GM13976 (cell line): ENCODE measurements at places on chromosomes 5 and 9.
A peak's percentile ranks its signal among the peaks of the same experiment; 100 is the strongest.

GRCh38 chr9:132411091-132411508, 1.1 kb downstream of the CFAP77 start:
- peak; percentile 78 for DNase-seq

DNA sequence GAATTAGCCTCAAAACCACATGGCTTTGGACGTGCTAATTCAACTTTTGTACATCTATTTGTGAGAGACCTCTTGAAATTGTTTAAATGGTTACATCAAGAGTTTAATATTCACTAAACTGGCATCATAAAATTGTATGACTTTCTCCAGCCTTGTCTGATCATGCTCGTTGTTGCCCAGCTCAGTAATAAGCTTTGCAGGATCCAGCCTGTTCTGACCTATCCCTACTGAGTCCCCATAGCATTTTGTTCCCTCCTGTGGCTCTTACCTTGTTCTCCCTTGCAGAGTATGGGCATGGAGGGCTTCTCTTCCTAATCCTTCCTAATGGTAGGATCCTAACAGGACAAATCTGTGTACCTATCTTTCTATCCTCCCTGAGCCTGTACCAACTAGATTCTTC, 6.3 kb downstream of the EXOSC3 start:
- no peak for DNase-seq

DNA sequence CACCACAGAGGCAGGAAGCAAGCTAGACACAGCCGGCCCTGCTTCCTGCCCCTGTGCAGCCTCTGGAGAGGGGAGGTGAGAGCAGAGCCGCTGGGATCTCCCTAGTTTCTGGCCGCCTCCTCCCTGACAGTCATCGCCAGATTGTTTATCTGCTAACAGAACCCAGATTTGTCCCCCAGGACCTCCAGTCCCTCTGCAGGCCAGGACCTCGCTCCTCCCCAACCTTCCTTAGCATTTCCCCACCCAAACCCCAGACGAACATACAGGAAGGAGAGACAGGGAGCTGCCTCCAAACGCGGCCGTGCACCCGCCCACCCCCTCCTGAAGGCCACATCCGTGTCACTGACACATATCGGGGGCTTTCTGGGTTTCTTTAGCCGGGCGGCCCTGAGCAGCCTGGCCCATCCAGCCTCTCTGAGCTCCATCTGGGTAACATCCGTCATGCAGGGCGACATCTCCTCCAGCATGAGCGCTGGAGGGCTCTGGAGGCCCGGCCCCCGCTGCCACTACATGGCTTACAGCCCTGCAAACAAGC, 47.5 kb downstream of the DBH start:
- DNase-seq = peak; percentile 74

DNA sequence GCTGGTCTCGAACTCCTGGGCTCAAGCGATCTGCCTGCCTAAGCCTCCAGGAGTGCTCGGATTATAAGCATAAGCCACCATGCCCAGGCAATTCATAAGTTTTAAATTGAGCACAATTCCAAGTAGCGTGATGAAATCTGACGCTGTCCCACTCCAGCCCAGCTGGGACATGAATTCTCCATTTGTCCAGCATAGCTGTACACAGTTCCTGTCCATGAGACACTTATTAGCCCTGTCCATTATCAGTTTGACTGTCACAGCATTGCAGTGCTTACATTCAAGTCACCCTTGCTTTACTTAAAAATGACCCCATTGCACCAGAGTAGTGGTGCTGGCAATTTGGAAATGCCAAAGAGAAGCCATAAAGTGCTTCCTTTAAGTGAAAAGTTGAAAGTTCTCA, 7.6 kb upstream of the SLC30A5 start:
- no peak for DNase-seq

DNA sequence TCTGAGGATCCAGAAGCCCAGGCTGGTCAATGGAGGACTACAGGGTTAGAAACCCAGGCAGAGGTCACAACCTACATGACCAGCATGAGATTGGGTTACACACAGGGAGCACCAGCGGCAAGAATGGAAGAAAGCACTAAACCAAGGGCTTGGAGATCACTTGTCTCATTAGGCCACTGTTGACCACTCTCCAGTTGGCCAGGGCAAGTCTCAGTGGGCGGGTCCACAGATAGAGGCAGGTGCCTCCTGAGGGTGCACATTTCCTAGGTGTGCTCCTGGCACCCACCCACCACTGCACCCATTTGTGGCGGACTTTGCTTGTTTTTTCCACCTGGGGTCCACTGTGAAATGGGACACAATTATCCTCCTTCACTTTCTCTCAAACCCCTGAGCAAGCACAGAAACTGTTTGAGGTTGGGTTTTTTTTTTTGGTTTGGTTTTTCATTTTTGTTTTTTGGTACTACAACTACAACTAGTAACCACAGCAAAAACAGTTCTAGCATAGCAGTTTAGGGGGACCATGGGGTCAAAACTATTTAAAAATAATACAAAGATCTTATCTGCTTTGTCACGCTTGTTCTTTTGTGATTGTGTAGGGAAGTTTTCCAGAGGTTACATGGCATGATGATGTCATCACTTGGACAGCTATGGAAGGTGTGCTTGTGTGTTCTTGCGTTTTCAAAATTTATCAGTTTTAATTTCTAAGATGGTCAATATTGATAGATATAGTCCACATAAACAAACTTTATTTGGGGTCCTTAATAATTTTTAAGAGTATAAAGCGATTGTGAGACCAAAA, 6.1 kb downstream of the NPR2 start:
- DNase-seq = no peak

DNA sequence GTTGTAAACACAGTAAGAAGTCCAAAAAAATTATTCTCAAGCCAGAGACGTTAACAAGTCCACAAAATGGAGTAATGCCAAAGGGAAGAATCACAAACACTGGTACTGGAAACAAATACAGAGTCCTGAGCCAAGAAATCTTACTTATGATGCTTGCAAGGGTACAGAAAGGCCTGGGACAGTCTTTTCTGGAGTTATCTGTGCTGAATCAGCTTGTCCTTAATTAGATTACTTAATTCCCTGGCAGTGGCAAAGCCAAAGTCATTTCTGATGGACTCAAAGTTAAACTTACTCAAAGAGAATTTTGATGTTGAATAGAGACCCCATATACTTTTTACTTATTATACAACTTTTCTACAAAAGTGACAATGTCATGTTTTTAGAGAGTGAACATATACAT, 610.5 kb upstream of the ITGA1 start:
- no peak for DNase-seq

DNA sequence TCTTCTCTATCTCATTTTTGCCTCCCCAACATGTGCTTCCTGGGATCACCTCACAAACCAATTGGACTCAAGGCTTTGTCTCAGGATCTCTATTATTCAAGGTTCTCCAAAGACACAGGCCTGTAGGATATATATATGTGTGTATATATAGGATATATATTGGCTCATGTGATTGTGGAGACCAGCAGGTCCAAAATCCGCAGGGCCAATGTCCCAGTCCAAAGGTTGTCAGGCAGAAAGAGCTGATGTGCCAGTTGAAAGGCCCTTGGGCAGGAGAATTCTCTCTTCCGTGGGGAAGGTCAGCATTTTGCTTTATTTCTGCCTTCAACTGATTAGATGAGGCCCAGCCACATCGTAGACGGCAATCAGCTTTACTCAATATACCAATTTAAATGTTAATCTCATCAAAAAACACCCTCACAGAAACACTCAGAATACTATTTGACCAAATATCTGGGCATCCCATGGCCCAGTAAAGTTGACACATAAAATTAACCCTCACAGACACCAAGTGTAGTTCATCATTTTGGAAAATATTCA, 1.3 kb upstream of the FBLL1 start:
- no peak for DNase-seq

GRCh38 chr5:59174248-59174844, 591.5 kb downstream of the RAB3C start:
- peak; percentile 26 for DNase-seq

GRCh38 chr9:116543731-116544400, 143.2 kb upstream of the TRIM32 start:
- no peak for DNase-seq

GRCh38 chr9:36161187-36161586, 8.0 kb upstream of the CCIN start:
- DNase-seq = no peak

GRCh38 chr9:132919614-132920268, 24.7 kb downstream of the TSC1 start:
- DNase-seq = no peak

- peak; percentile 21 for DNase-seq
These were observed at the start of gene LURAP1L for GRCh38 chr9:12774861-12775678. Gene LURAP1L (plus strand): TSS chr9:12775020. CDS start chr9:12775716, 696 bp downstream.

DNA sequence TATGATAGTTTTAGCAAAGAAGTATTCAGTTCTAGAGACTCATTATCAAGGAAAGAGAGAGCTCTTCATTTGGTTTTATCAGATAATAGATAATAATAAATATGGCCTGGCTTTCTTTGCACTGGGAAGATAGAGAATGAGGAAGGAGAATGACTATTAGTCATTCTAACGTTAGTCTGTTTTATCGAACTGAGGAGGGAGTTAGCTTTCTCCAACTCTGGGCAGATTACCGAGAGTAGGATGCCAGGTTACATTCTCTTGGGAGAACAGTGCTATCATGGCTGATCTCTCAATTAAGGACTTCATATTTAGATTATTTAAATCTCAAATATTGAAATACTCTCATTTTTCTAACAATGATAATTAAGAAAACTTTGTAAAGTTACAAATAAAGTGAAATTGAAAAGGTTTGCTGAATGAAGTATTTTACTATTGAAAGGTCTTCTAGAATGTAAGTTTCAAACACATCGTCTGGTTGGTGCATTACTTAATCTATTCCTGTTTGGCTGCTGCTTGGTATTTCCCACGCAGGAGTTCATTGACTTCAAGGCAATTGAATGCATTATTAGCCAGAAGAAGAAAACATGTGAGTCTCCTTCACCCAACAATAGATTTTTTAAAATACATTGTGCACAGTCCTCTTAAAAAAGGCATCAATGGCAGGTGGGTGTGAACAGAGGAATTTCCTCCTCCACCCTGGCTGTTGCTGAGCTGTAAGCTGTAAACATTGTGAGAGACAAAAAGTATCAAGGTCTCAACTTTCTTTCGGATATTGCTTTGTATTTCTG, 140.8 kb downstream of the C9orf152 start:
- DNase-seq = no peak

GRCh38 chr5:119049824-119050449, 20.9 kb upstream of the DMXL1 start:
- no peak for DNase-seq

GRCh38 chr5:132790201-132790865, 13.3 kb upstream of the SEPTIN8 start:
- no peak for DNase-seq

GRCh38 chr5:158175934-158176481, 317.1 kb upstream of the CLINT1 start:
- no peak for DNase-seq

DNA sequence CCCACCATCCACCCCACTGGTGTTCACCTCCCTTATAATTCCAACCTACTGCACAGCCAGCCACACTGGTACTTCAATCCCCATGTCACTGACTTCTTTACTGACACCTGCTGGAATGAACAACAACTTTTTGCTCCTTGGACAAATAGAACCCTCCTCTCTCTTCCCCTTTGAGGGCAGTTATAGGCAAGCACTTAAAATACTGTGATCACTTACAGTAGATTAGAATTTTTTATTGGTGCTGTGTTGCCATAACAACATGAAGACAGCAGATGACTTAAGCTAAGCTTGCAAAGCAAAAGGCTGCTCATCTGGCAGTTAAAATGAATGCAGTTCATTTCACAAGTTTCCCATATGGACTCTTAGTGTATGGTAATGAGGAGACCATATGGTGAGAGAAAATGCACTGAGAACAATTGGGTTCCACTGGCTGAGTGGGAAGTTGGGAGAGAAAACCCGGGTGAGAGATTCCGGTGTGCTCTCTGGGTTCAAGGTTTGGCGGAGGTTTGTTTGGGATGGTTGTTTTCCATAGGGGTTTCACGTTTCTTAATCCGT, 374.3 kb downstream of the EBF1 start:
- DNase-seq = no peak

- no peak for DNase-seq
These were observed 17.2 kb upstream of the PAM start for GRCh38 chr5:102737805-102738469.

- no peak for DNase-seq
These were observed 89.1 kb downstream of the NRG2 start for GRCh38 chr5:139954022-139954421.

GRCh38 chr5:37724395-37725125, 115.3 kb downstream of the GDNF start:
- no peak for DNase-seq
